Muscle of arm (tissue), 14 donors: ENCODE measurements at places on chromosomes 6 and 20. TPM values are rescaled to one million over a fixed set of nuclear protein-coding genes. Genes with fewer than 3 reads are reported as not detected.

DNA sequence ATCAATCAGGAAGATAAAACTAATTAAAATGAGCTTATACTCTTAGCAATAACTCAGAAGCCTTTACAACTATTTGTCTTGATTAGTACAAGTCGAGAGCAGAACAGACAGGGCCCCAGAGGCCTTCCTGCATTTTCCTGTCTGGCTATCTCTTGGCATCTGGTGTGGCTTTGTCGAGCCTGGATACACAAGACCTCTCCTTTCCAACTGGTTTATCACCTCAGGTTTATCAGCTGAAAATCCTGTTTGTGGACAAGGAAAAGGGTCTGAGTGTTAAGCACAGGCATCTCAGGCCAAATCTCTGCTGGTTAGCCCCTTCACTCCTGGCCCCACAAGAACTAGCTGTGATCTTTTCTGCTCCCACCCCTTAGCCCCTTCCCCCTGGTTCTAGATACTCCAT, 32.6 kb downstream of the BAK1 start:
- DNase-seq = no peak

DNA sequence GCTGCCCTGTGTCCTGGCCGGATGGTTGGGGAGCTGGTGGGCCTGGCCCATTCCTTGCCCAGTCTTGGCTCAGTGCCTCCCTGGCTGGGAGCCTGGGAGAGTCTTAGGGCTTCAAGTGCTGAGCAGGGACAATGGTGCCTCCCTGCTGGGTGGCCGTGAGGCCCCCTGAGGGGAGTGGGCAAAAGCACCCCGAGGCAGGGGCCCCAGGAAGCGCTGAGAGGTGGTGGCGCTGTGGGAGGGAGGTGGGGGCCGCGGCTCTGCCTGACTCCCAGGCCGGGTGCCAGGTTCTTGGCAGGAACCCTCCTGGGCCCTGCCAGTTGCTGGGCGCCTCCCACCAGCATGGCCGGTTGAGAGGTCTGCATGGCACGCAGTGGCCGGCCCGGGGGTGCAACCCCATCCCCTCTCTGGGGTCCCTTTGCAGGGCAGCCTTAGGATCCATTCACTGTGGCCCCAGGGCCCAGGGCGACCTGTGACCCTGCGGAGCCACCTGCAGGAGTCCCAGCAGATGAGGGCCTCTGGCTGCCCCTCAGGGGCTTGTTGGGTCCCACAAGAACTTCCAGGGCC, 9.2 kb upstream of the RPS21 start:
- no peak for DNase-seq

DNA sequence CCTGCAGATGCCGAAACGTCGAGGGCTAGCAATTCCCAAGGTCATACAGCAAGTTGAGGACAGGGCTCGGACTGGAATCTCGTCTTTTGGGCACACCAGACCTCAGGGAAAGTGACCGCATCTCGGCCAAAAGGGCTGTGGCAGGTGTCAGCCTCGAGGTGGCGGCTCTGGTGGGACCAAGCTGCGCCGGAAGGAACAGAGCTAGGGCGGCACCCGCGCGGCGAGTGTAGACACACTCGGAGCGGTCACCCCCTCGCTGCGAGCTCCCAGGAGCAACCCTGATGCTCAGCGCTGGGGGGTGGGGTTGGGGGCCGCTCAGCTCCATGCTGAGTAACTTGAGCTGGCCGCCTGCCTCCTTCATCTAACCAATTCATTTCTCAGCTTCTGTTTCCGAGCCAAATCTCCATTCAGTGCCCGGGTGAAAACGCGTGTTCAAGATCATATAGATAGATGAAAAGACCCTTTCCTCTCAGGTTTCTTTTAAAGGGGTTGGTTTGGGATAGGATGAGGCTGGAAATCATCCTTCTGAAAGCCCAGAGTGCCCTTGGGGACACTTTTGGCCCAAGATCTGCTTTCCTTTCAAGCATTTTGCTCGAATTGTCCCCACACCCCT, 2.2 kb upstream of the TUBB2B start:
- DNase-seq = no peak

GRCh38 chr20:14717134-14717999, 380.0 kb upstream of the FLRT3 start:
- DNase-seq = no peak

DNA sequence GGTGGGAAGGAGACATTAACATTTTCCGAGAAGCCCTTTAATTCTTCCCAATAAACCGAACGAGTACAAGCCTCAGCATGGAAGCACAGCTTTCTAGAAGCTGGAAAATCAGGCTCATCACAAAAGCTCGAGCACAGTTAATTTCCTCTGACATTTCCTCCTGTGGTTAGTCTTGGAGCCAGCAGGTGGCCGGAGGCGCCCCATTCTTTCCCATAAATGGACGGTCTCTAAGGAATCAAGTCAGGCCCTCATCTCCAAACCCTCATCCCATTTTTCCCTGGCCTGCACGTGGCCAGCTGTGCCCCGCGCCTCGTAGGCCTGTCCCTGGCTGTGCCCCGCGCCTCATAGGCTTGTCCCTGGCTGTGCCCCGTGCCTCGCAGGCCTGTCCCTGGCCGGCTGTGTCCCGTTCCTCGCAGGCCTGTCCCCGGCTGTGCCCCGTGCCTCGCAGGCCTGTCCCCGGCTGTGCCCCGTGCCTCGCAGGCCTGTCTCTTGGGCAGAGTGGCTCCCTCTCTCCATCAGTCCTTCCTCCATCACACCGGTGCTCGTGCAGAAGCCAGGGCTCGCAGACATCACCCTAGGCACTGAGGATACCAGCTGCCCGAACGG, 19.7 kb upstream of the NTSR1 start:
- DNase-seq = no peak

DNA sequence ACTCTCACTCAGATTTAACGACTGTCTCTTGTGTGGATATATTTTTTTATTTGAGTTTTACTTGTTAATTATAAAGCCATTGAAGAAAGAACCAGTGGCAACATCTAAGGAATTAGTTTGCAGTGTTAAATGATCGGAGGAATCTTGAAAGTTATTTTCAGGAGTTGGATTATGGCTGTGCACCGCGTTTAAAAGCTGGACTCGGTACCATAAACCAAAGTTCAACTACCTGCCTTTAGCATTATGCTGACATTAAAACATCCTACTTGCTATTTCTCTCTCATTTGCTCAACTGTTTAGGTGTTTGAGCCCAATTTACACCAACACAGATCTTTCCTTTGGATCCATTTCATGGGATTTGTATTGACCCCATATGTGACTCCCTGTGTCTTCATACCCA, 289.4 kb upstream of the SASH1 start:
- no peak for DNase-seq

- DNase-seq = no peak
Observed at GRCh38 chr6:54861905-54862616, 15.5 kb downstream of the FAM83B start.

GRCh38 chr6:17281100-17281496, at the start of gene RBM24:
Gene RBM24, plus strand, starts transcription at chr6:17281361. Its CDS starts 221 bp downstream, at chr6:17281582.
- DNase-seq = peak; percentile 63

- DNase-seq = no peak
Observed at GRCh38 chr6:116876635-116877611, at the start of gene RFX6. Gene RFX6, plus strand, starts transcription at chr6:116877242. Its CDS starts 34 bp downstream, at chr6:116877276.

- DNase-seq = no peak
Observed at GRCh38 chr6:161676586-161676985, 402.7 kb upstream of the AGPAT4 start.

- no peak for DNase-seq
Observed at GRCh38 chr6:760982-761955, 68.3 kb upstream of the EXOC2 start.

DNA sequence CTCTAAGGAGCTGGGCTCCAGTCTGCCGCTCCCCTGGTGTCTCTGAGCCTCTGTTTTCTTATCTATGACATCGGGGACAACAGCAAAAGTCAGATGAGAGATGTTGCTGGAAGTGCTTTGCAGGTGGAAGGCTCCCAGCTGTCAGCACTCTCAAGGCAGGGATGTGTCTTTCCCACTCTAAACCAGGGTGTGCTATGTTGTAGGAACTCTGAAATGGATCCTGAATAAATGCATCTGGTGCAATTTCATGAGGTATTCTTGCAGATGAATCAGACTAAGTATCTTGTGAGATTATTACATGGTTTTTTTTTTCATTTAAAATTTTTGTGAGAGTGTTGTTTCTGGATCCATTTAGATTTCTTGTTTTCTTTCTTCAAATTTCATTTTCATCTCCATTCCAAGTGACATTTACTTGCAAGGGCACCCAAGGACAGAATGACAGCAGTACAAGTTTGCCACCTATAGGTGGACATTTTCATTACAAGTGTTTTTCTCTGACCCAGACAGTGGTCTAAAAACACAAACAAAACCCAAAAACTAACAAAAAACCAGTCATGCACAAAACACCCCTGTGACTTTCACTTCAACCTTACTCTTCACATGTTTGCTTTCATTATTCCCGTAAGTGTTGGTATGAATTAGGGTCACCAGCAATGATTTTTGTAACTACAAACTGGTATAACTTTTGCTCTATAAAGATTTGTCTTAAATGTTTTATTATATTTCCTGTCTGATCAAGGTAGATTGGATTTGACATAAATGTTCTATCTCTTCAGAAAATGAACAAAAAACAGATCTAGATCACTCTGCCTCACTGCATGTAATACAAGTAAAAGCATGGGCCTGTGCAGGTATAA, 14.7 kb upstream of the SIM1 start:
- no peak for DNase-seq

The DCDC2 gene
- 0.78 TPM for polyA plus RNA-seq

The NCOA6 gene
- 22.6 TPM for polyA plus RNA-seq

The DDRGK1 gene
- polyA plus RNA-seq = 33.0 TPM

The TMEM217 gene
- polyA plus RNA-seq = 0.71 TPM

The STMND1 gene
- polyA plus RNA-seq = 0.27 TPM

The NFATC2 gene
- polyA plus RNA-seq = not detected

The TINAG gene
- polyA plus RNA-seq = not detected

The TGM2 gene
- 11.8 TPM for polyA plus RNA-seq

The SPO11 gene
- not detected for polyA plus RNA-seq

The SIRPB1 gene
- 0.91 TPM for polyA plus RNA-seq

The SLC26A8 gene
- polyA plus RNA-seq = 0.13 TPM
